ENCODE measurements at places on chromosomes 16 and 17.

- DNase-seq = no peak
These were observed 18.8 kb upstream of the PLLP start for GRCh38 chr16:57303021-57303909.

DNA sequence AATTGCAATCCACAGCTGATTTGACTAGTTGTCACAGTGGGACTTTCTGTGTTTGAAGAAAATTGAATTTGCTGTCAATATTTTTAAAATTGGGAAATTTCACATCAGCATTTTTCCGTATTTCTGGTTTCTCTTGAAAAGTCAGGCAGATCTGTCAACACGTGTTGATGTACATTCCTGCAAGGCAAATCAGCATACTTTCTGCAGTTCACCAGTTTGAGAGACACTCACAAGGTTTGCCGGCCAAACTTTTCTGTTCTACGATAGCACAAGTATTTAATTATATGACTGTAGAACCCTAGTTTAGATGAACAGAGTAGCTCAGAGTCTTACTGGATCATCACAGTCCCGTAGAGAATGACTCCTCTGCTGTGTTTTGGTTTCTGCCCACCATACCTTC lies 102.0 kb downstream of the ADAMTS18 start:
- no peak for DNase-seq

DNA sequence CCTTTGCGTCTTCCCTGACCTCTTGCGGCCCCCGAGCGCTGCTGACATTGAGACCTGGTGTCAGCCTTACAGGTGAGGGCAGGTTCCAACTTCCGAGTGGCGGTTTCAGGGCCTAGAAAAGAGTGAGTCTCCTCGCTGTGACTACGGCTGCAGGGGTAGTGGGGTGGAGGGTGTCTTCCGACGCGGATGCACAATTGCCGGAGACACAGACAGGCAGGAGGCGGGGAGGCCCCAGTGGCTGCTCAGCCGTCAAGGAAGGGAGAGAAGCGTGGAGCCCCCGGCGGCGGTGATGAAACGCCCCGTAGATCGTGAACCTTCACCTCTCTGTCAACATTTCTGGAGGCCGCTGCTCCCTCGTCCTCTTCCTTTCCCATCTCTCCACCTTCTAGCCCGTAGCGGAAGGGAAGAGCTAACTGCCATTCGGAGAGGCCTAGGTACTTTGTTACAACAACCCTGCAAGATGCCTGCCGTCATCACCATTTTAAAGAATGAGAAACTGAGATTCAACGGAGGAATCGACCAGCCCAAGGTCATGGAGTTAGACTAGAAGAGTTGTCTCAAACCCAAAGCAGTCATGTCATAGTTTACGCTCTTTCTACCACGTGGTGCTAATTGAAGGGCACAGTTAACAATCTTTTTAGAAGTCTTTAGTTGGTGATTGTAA lies 485 bp downstream of the DNAJA3 start:
- no peak for DNase-seq

DNA sequence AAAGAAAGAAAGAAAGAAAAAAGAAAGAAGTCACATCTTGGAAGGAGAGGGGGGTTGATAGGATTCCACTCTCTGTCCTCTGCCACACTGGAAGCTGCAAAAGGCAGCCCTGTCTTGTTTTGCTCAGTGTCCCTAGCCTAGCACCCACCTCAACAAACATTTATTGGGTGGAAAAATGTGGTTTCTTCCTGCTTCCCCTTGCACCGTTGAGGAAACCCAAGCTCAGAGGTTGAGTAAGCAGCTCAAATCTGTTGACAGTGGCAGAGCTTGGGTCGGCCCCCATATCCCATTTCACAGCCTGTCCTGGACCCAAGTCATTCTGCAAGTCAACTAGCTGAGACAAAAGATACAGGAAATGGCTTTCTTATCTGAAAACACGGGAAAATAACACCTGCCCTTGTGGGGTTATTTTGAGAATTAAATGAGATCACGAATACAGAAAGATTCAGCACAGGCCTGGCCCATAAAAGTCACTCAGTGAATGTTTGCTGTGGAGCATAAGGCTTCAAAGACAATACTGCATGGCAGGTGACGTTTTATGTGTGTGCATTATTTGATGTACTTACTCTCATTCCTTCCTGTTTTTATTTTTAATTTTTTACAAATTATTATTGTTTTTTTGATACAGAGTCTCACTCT lies 63.6 kb downstream of the SCNN1B start:
- DNase-seq = no peak

DNA sequence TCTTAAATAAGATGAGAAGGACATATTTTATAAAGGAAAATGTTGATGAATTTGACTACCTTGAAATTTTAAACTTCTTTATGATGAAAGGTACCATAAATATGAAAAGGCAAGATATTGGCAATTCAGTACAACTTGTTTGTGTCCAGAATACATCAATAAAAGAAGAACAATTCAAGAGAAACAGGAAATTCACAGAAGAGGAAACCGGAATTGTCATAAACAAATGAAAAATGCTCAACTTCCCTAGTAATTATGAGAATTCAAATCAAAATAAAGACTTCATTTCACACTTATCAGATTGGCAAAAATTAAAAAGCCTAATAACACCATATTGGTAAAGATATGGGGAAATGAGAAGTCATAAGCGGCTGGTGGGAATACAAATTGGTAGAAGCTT lies 54.3 kb downstream of the WSB1 start:
- no peak for DNase-seq

- DNase-seq = no peak
These were observed 31.7 kb downstream of the ZFPM1 start for GRCh38 chr16:88484505-88485365.

DNA sequence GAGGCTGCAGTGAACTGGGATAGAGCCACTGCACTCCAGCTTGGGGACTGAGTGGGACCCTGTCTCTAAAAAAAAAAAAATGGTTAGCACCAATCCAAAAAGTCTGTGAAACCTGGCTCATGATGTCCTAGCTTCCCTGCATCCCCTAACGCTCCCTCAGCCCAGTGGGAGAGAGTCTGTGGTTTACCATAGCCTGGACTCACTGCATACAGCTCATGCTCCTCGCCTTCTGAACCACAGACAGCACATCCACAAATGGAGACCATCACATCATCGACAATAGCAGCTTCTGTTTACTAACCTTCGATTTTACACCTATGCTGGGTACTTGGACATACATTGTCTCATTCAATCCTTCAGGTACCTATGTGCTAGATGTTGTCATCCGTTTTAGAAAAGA lies 43.6 kb downstream of the NLRC5 start:
- no peak for DNase-seq

DNA sequence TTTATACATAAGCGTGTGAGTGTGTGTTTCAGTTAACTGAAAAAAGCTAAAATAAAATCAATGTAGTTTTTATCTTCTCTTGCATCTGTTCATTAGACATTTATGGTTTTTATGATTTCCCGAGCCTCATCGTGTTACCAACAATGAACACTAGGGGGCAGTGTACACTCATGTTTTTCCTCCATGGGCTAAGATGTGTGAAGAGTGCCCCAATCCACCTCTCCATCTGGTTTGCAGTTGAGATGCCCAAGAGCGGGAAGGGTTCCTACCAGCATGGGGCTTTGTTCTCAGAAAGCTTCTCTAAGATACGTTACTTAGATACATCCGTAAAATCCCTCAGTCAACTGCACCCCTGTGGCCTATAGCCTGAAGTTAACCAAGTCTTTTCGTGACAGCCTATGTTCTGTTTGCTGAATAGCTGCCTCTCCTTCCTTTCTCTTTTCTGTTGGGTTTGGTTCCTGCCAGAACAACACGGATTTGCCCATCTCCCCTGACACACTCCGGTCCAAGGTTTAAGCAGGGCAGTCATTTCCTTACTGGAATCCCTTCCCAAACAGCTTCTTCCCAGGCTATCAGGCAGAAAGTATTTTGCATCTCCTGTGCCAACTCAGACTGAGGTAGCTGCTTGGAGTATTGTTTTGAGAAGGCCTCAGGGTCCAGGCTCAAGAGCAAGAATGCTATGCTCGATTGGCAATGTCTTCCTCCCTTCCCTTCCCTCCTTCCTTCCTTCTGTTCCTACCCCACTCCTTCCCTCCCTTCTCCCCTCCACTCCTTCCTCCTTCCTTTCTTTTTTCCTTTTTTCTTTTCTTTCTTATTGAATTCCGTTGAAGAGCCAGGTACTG lies 12.9 kb upstream of the ELAC2 start:
- peak; percentile 13 for DNase-seq

- DNase-seq = no peak
These were observed 453.3 kb downstream of the KCNJ2 start for GRCh38 chr17:70622368-70623260.

GRCh38 chr16:68452176-68452575 lies 3.9 kb upstream of the SMPD3 start:
- DNase-seq = no peak

DNA sequence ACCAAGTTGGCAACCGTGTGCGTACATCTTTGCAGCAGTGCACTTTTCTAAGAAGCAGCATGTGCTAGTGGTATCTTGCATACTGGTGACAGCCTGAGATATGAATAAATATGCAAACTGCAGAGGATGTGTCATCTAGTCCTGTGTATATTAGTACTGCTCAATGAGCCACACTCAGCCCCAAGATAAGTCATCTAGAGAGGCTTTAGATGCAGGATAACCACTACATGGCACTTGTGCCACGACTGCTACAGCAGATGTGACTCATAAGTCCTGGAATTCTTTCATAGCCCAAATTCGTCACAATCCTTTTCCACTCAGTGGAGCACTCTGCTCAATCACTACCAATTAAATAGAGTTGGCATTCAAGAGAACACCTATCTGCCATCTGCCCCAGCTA lies 171.5 kb downstream of the AXIN2 start:
- no peak for DNase-seq

GRCh38 chr17:8836821-8837562 lies 30.5 kb downstream of the PIK3R6 start:
- no peak for DNase-seq

GRCh38 chr17:17343160-17343735 lies 40.1 kb downstream of the NT5M start:
- no peak for DNase-seq

- no peak for DNase-seq
These were observed 90.1 kb upstream of the GOT2 start for GRCh38 chr16:58824201-58824600.

DNA sequence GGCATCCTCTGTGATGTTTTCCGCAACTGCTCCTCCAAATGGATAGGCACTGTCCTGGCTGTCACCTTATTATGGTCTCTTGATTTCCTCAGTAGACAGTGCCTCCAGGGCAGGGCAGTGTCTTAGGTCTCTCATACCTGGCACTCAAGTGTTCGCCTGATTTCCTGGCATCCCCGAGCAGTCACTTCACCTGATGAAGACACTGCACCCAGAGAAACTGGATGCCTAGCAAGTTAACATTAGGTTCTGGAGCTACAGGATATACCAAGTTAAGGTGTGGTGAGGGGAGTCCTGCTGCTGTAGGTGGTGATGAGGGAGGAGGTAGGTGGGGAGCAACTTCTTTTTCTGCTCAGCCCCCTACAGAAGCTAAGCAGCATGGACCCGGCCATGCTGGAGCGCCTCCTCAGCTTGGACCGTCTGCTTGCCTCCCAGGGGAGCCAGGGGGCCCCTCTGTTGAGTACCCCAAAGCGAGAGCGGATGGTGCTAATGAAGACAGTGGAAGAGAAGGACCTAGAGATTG lies 3.9 kb upstream of the MAZ start:
- no peak for DNase-seq

Data from AG04450 (cell line).